ENCODE measurements at places on chromosomes 16 and 17.

- DNase-seq: peak; percentile 73
Observed at GRCh38 chr17:49210158-49211029, at the start of the genes ABI3 and GNGT2. Gene ABI3 (plus strand): TSS chr17:49210707. CDS start chr17:49210725, 18 bp downstream. Gene GNGT2 (minus strand): TSS chr17:49210574. CDS start chr17:49207422, 3,152 bp downstream.

- peak; percentile 46 for DNase-seq
Observed at GRCh38 chr16:67530013-67530939, 1.6 kb downstream of the RIPOR1 start.

- DNase-seq: no peak
Observed at GRCh38 chr16:10930755-10931093, 11.5 kb downstream of the DEXI start.

DNA sequence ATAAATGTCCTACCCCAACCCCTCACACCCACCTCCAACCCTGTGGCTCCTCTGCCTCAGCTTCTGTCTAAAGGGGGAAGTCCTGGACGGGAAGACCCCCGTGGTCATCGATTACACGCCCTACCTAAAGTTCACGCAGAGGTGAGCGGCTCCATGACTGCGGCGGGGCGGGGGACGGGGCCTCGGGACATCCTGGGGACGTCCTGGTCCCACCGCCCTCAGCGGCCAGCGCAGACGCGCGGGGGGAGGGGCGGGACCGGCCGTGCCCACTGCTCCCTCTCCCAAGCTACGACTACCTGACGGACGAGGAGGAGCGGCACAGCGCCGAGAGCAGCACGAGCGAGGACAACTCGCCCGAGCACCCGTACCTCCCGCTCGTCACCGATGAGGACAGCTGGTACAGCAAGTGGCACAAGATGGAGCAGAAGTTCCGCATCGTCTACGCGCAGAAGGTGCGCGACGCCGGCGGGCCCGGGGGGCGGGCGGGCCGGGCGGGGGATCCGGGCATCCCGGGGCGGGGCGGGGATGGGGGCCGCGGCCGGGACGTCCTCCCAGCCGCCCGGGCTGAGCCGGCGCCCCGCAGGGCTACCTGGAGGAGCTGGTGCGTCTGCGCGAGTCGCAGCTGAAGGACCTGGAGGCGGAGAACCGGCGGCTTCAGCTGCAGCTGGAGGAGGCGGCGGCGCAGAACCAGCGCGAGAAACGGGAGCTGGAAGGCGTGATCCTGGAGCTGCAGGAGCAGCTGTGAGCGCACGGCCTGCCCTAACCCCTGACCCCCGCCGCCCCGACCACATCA, 6.7 kb downstream of the RUNDC3A start:
- peak; percentile 16 for DNase-seq

- no peak for DNase-seq
Observed at GRCh38 chr17:61458421-61459141, 6.4 kb downstream of the TBX4 start.

DNA sequence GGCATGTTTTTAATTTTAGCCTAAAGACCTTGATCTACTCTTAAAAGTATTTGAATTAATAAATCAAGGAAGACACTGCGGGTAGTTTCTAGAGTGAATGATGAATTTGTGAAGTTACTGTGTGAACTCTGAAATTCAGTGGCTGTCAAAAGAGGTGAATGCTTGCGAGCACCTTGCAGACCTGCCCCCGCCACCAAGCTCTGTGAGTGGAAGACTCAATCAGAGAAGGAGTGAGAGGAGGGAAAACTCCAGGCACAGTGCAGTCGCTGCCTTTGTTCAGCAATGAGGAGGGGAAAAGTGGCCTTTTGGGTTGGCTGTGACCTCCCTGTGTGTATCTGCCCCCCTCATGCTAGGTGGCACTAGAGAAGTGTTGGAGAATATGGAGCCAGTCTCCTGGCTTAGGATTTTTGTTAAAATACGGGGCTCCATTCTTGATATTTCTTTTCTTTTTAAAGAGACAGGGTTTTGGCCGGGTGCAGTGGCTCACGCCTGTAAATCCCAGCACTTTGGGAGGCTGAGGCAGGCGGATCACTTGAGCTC, 53.0 kb downstream of the LDHD start:
- no peak for DNase-seq

GRCh38 chr17:57257195-57257894, 1.0 kb downstream of the MSI2 start:
- DNase-seq: no peak
